ENCODE measurements at places on chromosomes 16 and 17.

DNA sequence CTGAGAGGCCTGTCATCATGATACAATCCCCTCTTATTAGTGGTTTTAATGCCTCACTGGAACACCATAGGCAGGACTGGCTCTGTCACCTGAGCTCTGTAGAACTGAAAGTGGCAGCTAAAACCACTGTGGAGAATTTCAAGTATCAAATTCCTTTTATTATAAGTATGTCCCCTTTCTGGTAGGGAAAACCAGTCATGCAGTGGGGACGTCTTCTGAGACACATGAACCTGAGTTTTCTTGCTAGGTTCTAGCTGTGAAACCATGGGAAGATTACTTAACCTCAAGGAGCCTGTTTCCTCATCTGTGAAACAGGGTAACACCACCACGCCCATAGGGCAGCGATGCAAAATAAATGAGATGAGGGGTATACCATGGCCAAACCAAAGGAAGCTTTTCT lies 4.7 kb downstream of the VAC14 start:
- DNase-seq = no peak

GRCh38 chr16:66483689-66484452 lies 56.8 kb downstream of the BEAN1 start:
- DNase-seq = peak; percentile 85

- no peak for DNase-seq
Measured at GRCh38 chr17:7018331-7018964, 4.4 kb upstream of the BCL6B start.

GRCh38 chr17:5352681-5353289 lies 66.7 kb downstream of the NUP88 start:
- no peak for DNase-seq

DNA sequence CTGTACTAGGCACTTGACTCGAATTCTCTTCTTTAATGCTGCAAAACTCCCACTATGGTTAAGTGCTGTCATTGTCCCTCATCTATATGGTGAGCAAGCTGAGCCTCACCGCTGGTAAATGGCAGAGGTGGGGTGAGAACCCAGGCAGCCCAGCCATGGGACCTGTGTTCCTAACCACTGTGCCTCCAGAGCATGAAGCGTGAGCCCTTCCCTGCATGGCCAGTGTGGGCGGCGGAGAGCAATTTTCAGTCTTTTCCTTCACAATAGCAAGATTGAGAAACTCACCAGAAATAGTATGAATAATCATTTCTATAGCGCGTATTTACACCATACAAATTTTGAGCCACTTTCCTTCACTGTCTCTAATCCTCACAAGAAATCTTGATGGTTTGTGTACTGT lies 9.2 kb downstream of the BFAR start:
- no peak for DNase-seq

- no peak for DNase-seq
Measured at GRCh38 chr16:78098087-78098486, 1.4 kb upstream of the WWOX start.

DNA sequence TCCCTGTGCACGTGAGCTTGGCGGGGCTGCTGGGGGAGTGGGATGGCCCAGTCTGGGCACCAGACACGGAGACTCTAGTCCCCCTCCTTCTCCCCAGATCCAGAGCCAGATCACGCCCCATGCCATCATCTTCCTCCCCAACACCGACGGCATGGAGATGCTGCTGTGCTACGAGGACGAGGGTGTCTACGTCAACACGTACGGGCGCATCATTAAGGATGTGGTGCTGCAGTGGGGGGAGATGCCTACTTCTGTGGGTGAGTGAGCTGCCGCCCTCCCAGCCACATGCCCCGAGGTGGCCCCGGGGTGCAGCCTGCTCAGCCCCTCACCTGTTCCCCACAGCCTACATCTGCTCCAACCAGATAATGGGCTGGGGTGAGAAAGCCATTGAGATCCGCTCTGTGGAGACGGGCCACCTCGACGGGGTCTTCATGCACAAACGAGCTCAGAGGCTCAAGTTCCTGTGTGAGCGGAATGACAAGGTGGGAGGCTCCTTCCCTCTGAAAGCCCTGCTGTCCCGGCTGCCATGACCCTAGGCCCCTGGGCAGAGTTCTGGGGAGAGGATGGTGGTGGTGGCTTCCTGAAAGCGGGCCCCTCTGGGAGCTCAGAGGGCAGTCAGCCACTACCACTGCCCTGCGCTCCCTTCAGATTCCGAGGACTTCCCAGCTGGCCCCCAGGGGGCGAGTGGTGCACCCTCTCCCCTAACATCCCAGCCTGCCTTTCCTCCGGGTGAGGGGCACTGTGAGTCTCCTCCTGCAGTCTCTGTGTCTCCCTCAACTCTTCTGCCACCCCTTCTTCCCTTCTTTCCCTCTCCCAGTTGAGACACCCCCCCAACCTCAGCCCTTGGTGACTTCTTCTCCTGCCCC lies 2.8 kb upstream of the C17orf107 start:
- no peak for DNase-seq

GRCh38 chr17:77092025-77092424 lies 48.7 kb upstream of the SEC14L1 start:
- DNase-seq = no peak

DNA sequence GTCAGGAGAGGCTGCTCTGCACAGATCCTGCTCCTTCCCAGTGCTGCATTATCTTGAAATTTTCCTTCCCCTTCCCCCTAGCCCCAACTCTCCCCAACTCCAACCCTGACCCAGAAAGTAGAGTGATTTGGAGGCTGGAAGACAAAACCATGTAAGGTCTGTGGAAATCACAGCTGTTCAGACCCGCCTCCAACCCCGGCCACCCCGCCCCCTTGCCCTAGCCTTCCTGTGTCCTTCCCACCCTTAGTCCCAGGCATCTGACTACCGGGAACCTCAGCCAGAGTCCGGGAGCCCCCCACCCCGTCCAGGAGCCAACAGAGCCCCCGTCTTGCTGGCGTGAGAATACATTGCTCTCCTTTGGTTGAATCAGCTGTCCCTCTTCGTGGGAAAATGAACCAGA lies at the start of gene AOC3:
AOC3 (plus strand) TSS at position 246 of the 400 bp plus-strand sequence; CDS start at position 391, 145 bp downstream.
- DNase-seq = no peak

GRCh38 chr17:51056813-51057510 lies 63.7 kb downstream of the SPAG9 start:
- DNase-seq = peak; percentile 44

DNA sequence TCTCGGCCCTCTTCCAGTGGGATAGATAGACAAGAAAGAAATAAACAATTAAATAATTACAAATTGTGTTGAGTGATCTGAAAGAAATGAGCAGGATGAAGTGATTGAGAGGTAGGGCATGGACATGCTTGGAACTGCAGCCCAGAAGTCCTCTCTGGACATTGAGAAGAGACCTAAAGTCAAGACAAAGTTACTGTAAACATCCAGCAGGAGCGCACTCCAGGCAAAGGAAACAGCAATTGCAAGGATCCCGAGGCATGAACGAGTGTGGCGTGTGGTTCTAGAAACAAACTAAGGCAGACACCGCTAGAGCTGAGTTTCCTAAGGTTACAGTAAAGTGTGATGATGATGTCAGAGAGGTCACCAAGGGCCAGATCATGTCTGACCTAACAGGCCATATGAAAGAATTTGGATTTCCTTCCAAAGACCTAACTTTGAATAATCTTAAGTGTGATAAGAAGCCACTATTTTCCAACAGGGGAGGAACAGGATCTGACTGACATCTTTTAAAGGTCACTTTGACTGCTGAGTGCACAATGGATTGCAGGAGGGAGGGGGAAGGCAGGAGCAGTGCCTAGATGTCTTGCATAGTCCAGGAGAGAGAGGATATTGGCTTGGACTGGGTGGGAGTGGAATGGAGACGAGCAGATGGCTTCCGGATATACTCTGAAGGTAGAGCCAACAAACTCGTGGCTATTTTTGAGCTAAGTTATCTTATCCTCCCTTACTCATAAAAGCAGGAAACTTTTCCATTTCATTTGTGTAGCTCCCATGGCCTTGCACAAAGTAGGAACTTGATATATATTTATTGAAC lies 19.0 kb downstream of the ABCC12 start:
- DNase-seq = no peak

DNA sequence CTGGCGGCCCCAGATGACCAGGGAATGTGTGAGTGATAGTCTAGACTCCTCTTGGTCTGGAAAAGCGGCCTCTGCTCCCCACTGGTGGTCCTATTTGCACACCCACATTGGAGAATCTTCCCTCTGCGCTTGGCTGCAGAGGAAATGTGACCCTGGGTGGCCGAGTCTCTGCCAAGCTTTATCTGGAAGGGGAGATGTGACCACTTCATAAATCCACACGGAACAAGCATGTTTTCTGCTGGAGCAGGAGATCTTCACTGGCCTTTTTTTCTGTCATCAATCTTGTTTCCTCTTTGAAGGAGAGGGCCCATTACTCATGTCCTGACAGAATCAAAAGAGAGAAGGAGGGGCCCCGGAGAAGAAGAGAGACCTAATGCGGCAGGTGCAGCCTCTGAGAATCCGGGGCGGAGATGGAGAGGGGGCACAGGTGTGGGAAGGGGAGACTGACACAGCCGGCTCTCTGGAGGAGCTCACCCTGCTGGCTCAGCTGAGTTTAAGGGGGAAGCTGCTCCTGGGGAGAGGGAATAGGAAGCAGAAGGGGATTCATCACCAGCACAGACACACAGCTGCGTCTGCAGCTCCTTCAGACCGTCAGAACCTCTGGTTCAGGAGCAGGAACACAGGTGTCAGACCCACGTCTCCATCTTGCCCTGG lies 116.3 kb downstream of the SOX9 start:
- DNase-seq = no peak

DNA sequence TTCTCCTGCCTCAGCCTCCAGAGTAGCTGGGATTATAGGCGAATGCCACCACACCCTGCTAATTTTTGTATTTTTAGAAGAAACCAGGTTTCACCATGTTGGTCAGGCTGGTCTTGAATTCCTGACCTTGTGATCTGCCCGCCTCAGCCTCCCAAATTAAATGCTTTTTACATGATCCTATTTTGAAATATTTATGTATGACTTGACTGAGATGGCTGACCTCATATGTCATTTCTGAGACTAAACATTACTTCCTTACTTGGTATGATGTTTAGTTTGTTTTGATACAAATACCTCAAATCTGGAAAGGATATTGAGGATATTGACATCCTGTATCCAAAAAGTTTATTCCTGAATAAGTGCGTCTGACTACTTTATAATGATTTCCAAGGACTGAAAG lies 11.9 kb downstream of the CALCOCO2 start:
- no peak for DNase-seq

DNA sequence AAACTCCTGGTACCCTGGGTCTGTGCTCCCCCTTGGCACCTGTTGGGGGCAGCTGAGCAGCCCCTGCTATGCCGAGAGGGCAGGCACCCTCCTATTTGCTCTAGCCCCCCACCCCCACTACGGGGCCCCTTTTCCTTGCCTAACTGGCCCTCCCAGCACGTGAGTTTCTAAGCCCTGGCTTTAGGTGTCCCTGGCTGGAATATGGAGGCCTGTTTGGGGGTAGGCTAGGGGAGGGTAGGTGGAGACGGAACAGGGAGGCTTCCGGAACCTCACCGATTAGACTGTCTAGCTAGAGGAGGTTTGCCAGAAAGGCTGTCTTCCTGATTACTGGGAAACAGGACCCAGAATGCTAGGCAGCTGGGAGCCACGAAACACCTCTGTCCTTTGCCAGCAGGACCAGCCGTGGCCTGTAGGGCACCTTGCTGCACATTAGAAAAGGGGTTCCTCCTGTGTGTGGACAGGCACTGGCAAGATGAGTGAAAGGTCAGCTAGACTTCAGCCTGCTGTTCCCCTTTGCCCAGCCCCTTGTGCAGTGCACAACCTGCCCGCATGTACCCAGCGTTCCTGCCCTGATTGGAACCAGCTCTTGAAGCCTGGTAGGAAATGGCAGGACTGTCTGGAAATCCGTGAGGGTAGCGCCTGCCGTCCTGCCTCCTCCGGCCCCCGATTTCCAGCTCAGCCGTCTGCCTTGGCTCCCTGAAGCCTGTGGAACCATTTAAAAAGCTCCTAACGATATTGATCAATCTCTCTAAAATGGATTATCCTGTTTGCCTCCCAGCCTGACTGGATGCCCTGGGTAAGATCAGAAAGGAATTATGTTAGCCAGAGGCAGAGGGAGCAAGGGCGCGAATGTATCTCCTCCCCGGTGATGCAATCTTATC lies 83.4 kb upstream of the GSE1 start:
- DNase-seq = peak; percentile 53

DNA sequence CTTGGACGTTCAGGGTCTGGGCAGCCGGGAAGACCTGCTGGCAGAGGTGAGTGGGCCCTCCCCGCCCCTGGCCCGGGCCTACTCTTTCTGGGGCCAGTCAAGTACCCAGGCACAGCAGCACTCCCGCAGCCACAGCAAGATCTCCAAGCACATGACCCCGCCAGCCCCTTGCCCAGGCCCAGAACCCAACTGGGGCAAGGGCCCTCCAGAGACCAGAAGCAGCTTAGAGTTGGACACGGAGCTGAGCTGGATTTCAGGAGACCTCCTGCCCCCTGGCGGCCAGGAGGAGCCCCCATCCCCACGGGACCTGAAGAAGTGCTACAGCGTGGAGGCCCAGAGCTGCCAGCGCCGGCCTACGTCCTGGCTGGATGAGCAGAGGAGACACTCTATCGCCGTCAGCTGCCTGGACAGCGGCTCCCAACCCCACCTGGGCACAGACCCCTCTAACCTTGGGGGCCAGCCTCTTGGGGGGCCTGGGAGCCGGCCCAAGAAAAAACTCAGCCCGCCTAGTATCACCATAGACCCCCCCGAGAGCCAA lies 8.6 kb upstream of the ABCC3 start:
- DNase-seq = peak; percentile 92

GRCh38 chr17:50297407-50297865 lies 23.2 kb downstream of the TMEM92 start:
- peak; percentile 82 for DNase-seq

Measured in BE2C (cell line).